ENCODE measurements at places on chromosomes 1 and 21. TPM values are rescaled to one million over a fixed set of nuclear protein-coding genes. Genes with fewer than 3 reads are reported as not detected.

The CNST gene
- 28.7 TPM for total RNA-seq

The KCNJ6 gene
- not detected for total RNA-seq

The CGN gene
- 0.09 TPM for total RNA-seq

The FAM229A gene
- total RNA-seq = 7.9 TPM
